Astrocyte of the spinal cord (primary cell): ENCODE measurements at places on chromosomes 5 and 9.

DNA sequence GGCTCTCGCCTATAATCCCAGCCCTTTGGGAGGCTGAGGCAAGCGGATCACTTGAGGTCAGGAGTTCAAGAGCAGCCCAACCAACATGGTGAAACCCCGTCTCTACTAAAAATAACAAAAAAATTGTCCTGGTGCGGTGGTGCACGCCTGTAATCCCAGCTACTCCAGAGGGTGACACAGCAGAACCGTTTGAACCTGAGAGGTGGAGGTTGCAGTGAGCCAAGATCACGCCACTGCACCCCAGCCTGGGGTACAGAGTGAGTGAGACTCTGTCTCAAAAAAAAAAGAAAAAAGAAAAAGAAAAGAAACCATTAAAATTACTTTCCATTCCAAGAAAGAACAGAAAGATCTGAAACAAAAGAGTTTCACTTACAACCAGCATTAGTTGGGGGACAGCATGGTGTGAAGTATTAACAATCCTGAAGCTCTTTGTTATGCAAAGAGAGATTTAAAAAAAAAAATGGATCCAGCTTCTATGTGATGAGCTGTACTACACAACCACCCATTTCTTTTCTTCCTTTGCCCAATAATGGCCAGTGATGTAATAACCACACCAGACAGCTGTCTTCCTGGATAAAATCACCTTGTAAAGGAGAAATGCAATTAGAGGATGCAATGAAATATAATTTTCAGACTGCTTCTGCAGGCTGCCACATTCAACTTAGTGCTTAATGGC lies 76.9 kb downstream of the MED27 start:
- peak; percentile 25 for DNase-seq

DNA sequence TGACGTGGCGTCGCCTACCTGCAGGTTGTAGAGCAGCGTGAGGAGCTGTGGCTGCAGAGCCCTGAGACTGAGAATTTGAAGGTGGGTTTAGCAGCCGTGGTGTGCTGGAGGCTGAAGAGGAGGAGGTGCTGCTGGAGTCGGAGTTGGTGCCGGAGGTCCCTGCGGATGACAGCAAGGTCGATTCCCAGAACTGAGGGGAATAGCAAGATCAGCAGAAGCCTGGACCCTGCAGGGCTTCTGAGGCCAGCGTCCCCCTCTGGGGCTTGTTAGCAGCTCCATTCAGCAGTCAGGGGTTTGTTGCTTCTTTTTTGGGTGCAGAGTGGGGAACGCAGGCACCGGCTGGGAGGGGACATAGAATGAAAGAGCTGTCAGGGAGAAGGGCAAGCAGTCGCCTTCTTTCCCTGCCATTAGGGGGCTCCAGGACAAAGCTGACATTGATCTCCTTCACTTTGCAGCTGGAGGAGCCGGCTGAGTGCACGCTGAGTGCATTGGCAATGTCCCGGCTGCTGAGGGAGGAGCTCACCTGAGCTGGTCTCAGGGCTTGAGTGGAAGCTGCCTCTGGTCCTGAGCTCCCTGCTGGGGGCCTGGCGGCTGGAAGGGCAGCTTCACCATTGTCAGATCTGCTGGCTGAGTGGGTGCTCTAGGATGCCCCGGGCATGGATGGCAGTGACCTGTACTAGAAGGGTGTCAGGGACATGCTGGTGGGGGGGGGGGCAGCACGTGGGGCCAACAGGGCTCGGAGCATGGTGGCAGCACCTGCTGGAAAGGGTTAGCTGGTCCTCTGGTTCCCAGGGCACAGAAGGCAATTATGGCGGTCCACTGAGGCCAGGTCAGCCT lies 20.8 kb downstream of the OBP2B start:
- DNase-seq = no peak

DNA sequence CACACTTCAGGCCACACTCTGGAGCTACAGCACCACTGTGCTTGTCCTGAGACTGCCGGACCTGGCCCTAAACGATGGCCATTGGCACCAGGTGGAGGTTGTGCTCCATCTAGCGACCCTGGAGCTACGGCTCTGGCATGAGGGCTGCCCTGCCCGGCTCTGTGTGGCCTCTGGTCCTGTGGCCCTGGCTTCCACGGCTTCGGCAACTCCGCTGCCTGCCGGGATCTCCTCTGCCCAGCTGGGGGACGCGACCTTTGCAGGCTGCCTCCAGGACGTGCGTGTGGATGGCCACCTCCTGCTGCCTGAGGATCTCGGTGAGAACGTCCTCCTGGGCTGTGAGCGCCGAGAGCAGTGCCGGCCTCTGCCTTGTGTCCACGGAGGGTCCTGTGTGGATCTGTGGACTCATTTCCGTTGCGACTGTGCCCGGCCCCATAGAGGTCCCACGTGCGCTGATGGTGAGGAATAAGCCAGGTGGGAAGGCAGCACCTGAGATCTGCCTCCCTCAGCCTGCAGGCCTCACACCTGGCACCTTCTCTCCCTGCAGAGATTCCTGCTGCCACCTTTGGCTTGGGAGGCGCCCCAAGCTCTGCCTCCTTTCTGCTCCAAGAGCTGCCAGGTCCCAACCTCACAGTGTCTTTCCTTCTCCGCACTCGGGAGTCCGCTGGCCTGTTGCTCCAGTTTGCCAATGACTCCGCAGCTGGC lies 14.7 kb downstream of the CRB2 start:
- no peak for DNase-seq

DNA sequence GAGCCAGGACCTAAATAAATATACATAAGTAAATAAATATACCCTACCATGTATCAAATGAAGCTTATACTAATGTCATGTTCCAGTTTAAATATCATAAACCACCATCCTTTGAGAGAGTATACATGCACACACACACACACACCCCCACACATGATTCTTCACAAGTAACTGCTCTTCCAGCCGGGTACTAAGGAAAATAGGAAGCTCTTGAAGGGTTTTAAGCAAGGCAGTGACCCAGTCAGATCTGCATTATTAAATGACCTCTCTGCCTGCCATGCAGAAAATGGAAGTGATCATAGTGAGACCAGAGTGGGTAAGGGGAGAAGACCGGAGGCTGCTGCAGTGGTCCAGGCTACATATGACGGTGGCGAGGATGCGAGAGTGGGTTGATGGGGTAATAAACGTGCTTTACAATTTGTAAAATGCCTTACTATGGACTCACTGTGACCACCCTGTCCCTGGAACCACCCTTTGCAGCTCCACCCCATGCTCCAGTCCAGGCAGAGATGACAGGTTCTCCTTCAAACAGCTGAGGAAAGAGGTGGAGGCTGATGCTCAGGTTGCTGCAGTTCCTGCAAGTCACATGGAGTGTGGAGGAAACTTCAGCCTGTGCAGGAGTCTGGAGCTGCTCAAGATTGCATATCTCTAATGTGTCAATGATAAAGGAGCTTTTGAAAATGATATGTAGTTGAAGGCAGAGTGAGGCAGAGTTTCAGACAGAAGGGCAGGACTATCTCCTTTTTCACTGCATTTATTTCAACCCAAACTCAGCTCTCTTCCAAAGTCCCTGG lies 38.8 kb upstream of the NDFIP1 start:
- DNase-seq = no peak

GRCh38 chr5:135136546-135136945 lies 102.5 kb upstream of the PITX1 start:
- DNase-seq = no peak

DNA sequence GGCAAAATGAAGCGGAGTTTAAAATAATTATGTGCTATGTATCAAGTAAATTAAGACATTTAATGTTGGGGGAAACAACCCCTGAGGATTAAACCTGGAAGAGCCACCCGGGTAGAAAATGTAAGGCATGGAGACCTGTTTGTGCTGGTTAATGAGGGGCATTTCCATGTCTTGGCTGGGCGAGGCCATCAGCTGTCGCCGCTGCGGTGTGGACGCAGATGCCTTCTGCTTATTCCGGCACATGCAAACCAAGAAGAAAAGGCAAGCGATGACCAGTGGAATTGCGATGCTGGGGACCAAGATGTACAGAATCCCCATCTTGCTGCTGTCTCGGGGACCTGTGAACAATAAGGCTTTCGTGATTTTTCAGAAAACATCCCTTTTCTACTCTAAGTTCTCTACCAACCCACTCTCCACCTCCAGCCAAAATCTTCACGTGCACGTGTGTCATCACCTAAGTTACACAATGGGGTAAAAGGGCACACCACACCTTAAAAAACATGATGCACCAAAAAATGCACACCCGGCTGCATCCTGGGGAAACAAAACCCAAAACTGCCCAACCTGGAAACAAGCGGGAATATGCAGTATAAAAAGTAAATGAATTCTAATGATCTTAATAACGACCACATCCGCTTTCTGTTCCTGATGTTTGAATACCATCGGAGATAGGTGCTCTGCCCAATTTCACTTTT lies 223.5 kb downstream of the ROR2 start:
- no peak for DNase-seq

DNA sequence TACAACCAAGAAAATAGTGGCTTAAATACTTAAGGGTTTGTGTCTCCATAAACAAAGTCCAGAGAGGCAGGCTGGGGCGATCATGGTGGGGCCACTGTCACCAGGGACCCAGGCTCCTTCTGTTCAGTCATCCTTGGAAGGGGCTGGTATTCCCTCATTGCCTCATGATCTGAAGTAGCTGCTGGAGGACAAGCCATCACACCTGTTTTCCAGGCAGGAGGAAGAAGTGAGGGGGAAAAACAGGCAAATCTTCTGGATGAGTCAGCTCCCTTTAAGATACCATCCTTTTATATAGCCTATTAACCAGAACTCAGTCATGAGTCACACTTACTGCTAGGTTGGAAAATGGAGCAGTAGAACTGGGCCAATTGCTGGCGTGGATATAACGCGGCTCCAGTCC lies 92.3 kb downstream of the DAP start:
- DNase-seq = no peak

GRCh38 chr9:133945314-133945975 lies 46.7 kb downstream of the VAV2 start:
- DNase-seq = no peak

DNA sequence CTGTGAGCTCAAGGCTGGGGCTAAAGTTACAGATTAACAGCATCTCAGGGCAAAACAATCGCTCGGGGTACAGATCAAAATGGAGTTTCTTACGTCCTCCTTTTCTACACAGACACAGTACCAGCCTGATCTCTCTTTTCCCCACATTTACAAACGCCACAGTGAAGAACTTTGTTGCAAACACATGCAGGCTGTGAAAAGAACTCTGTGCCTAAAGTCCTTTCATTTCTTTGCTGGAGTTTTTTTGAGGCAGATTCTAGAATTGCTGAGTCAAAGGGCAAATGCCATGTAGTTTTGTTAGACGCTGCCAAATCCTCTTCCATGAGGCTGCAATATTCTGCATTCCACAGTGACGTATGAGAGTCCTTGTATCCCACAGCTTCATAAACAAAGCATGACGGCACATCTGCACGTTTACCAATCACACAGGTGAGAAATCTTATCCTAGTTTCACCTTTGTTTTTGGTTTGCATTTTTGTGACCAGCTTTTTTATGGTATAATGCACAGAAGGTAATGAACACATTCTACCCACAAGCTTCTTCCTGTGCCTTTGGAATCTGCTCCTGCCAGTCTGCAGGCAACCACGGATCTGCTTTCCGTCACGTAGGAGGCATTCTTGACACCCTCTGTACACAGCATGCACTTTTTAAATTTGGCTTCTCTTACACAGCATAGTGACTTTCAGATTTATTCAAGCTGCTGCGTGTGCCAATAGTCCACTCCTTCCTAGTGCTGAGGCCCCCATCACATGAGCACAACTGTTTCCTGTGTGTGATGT lies 44.6 kb upstream of the LPCAT1 start:
- peak; percentile 79 for DNase-seq

GRCh38 chr5:169347786-169348185 lies 46.8 kb upstream of the SLIT3 start:
- DNase-seq = no peak

- peak; percentile 38 for DNase-seq
Measured at GRCh38 chr9:38066914-38067858, 1.8 kb downstream of the SHB start.

DNA sequence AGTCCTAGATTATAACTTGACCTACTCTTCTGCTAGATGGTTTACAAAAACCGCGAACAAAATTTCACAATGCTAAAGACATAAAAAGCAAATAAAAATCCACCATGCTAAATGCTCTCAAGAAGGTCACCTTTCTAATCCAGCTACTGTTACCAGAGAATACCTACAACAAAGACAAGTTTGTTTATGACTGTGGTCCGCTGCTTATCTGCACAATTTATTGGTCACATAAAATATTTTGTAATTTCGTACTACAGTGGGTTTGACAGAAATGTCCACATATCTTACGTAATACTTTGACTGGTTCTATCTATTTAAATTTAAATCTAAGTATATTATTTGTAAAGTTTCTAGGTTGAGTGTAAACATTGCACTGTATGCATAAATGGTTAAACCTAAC lies 257.6 kb upstream of the ZNF608 start:
- DNase-seq = no peak

GRCh38 chr5:137750436-137750835 lies 3.7 kb downstream of the HNRNPA0 start:
- no peak for DNase-seq

GRCh38 chr9:130266236-130267098 lies 907 bp downstream of the HMCN2 start:
- no peak for DNase-seq

- no peak for DNase-seq
Measured at GRCh38 chr5:148915224-148915817, 88.9 kb downstream of the ADRB2 start.
